ENCODE measurements at places on chromosomes 6 and 20.

DNA sequence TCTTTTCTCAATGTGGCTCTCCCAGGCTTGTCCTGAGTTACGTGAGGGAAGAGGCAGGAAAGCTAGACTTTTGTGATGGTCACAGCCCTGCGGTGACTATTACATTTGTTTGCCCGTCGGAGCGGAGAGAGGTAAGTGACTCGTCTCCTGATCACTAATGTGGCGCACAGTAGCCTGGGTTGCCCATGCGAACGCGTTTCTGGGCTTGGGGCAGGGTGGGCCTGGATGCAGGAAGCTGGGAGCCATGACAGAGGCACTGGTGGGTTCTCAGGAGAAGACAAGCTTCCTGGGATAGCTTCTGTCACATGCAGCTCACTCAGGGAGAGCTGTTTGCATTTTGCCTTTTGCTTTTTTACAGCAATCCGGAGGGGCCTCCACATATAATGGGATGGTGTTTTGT is 60.6 kb downstream of the IGF2R start:
- DNase-seq = no peak

DNA sequence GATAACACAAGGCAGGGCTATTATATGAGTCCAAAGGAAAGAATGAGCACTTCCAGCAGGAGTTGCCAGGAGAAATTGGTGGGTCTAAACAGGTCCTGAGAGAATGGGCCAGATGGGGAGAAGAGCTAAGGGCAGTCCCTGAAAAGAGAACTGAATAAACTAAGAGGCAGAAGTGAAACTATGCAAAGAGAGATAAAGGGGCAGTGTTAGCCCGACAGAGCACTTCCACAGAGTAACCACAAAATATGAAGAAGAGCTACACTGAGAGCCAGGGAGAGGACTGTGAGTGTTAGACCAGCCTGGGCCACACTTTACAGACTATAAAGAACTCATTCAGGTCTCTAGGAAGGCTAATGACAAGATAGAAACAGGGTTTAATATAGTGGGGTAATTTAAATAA is 43.8 kb downstream of the RALGAPA2 start:
- no peak for DNase-seq

GRCh38 chr6:21586740-21587178 is 6.8 kb upstream of the SOX4 start:
- DNase-seq = no peak

GRCh38 chr6:138454981-138455706 is 44.1 kb downstream of the NHSL1 start:
- no peak for DNase-seq

DNA sequence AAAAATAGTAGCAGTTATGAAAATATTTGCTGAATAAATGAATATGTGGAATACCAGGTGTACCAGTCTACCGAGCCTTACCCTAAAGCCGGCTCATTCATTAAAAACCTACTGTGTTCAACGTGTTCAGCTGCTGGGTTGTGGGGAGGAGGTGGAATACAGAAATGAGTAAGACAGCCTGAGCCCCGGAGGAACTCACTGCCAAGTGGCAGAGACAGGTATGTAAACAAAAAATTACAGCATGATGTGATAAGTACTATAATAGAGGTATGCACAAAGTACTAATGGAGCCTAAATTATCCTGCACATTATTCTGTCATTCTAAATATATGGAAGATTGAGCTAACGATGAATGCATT is 6.8 kb upstream of the ADTRP start:
- no peak for DNase-seq

DNA sequence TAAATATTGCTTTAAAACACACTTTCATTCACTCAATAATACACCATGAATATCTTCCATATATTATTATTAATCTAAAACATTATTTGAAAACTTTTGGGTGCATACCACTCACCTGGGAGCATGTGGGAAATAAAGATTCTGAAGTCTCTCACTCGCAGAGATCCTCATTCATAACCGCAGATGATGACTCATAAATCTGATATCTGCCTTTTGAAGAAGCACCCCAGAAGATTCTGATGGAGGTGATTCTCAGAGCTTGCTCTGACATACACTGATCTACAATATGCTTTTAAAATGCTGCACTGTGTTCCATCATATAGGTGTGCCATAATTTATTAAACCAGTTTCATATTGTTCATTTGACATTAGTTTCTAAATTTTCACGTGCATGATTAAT is 135.0 kb upstream of the SGK1 start:
- DNase-seq = no peak

DNA sequence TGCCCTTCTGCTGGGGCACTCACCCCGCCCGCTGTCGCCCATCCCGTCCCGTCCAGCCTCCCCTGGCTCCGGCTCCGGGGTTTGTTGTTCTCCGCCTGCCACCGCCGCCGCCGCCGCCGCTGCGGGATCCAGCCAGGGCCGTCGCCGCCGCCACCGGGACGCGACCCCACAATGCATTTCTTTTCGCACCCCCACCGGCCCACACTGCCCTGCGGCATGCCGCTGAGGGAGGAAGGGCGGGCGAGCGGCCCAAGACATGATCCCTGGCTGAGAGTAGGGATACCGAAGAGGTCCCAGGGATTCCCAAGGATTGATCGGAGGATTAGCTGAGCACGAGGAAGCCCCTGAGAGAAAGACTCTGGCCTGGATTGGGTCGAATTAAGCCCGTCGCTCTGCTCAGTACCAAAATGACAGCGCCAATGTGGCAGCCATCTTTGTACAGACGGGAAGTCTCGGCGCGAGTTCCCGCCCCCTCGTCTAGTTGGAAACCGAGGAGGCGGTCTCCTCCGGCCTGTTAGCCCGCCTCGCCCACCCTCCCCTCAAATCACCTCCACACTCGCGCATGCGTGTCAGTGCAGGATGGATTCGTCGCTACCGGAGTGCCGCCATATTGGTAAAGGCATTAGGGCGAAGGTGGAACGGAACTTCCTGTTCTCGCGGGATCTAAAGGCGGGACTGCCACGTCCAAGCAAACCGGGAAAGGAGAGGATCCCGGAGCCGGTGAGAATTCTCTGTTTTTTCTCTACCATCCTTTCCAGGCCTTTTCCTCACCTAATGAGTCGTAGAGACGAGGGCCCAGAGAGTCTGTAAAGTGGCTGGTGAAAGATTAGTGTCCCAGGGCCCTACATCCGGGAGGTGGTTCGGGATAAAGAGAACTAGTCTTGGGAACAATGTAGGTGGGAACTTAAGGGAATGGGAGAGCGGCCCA is at the start of the genes RXRB and SLC39A7:
Gene RXRB, minus strand, starts transcription at position 447 of the 928 bp plus-strand sequence. Its CDS starts 189 bp downstream, at position 258.
Gene SLC39A7, plus strand, starts transcription at position 649 of the 928 bp plus-strand sequence. CDS start 379 bp downstream, outside the sequence.
- DNase-seq = peak; percentile 98

- DNase-seq = peak; percentile 32
These were observed 8.5 kb downstream of the CD164 start for GRCh38 chr6:109373762-109374161.

- DNase-seq = no peak
These were observed 79.8 kb downstream of the TBC1D7 start for GRCh38 chr6:13248584-13248985.

GRCh38 chr6:14734416-14735340 is 511.2 kb upstream of the JARID2 start:
- DNase-seq = no peak

DNA sequence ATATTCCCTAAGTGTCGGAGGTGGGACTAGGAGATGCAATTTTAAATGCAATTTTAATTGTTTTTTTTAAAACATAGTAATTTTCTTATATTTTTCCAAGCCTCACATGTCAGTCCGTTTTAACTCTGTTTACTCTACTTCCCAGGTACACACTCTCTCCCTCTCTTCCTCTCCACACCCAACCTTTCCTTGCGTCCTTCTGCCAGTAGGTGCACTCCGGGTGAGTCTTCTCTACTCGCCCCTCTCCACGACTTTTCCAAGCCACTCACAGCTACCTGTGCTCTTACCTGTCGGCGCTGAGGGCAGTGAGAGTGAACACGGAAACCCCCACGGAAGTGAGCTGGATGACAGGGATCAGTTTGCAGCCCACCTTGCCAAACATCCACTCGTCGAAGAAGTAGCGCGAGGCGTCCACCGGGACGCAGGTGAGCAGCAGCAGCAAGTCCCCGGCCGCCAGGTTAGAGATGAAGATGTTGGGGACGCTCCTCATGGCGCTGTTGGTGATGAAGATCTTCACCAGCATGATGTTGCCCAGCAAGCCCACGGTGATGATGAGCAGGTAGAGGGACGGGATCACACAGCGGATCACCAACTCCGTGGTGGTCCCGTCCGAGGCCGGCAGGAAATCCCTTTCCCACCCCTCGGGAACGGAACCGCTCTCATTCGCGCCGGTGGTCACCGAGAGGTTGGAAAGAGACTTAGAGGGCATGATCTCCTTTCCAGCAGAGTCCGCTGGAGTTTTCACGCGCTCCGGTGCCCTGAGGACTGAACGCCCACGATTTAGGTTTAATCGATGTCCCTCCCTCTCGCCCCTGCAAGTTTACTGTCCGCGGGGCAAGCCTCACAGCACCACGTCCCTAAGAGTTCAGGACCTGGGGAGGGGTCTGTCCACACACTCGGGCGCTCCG is 44.5 kb upstream of the GJE1 start:
- DNase-seq = no peak

- no peak for DNase-seq
These were observed 125.9 kb upstream of the TRAF3IP2 start for GRCh38 chr6:111731456-111732195.

GRCh38 chr6:148517470-148517869 is 174.8 kb downstream of the SASH1 start:
- DNase-seq = no peak

GRCh38 chr20:49594143-49594930 is 26.4 kb upstream of the PTGIS start:
- no peak for DNase-seq

GRCh38 chr6:114288701-114289495 is 53.9 kb downstream of the HS3ST5 start:
- DNase-seq = no peak

All from stimulated activated CD4-positive, alpha-beta T cell treated with anti-CD3 and anti-CD28 coated beads, Interleukin-1b, Interleukin-23, amount 100 ng/mL, for 24 hours (primary cell).